ENCODE measurements at places on chromosomes 2 and 18. TPM values are rescaled to one million over a fixed set of nuclear protein-coding genes. Genes with fewer than 3 reads are reported as not detected.

Gene GPBAR1
- polyA plus RNA-seq: 0.37 TPM

Gene SERPINB10
- polyA plus RNA-seq: not detected

Gene KCTD1
- 8.9 TPM for polyA plus RNA-seq

Gene RBM44
- polyA plus RNA-seq: 0.21 TPM

Gene EFR3B
- 2.9 TPM for polyA plus RNA-seq

Gene B3GNT7
- 47.1 TPM for polyA plus RNA-seq

Gene KLHL41
- not detected for polyA plus RNA-seq

Gene CDKL4
- not detected for polyA plus RNA-seq

Gene UGT1A5
- not detected for polyA plus RNA-seq

Gene POTEI
- polyA plus RNA-seq: 0.24 TPM

Gene FIGLA
- not detected for polyA plus RNA-seq

Gene SLC11A1
- polyA plus RNA-seq: 0.31 TPM

Gene PTPN4
- polyA plus RNA-seq: 41.6 TPM

Gene C1GALT1C1L
- polyA plus RNA-seq: 0.99 TPM

Gene LINC00305
- polyA plus RNA-seq: not detected

Gene NXPH2
- 2.7 TPM for polyA plus RNA-seq

Gene DCC
- polyA plus RNA-seq: 0.99 TPM

Gene TEKT4
- polyA plus RNA-seq: not detected

Gene CDK15
- polyA plus RNA-seq: 0.16 TPM

Gene NEB
- polyA plus RNA-seq: 4.9 TPM

Gene CAPN13
- 0.50 TPM for polyA plus RNA-seq

Gene RAX
- polyA plus RNA-seq: 0.16 TPM

Gene HOXD3
- polyA plus RNA-seq: not detected

Gene KIF1A
- polyA plus RNA-seq: 169 TPM

Gene RGPD4
- not detected for polyA plus RNA-seq

Gene TDRD15
- polyA plus RNA-seq: not detected

Data from GM23338 (cell line).